ENCODE measurements at places on chromosomes 16 and 17.

GRCh38 chr17:60345233-60345632 lies 46.7 kb downstream of the USP32 start:
- no peak for DNase-seq

DNA sequence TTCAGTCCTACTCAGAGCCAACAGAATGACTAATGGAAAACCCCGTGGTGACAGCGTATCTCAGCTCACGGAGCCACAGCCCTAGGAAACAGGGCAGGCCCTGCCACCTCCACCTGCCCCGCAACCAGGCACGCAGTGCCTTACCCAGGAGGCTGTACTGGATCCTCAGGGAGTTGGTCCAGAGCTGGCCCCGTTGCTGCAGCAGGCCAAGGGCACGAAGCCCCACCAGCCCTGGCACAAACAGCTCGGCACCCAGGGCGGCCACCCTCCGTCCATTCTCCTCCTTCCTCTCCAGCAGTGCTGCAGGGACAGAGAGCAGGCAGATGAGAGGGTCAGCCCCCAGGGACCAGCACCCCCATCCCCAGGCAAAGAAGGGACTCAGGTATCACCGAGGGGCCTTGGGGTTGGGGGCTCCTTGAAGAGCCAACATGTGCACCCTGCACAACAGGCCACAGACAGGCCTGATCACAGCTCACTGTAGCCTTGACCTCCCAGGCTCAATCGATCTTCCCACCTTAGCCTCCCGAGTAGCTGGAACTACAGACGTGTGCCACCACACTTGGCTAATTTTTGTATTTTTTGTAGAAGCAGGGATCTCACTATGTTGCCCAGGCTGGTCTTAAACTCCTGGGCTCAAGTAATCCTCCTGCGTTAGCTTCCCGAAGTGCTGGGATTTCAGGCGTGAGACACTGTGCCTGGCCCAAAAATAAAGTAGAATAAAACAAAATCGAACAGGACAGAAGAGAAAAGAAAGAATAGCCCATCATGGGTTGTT lies 115.7 kb downstream of the RMI2 start:
- DNase-seq, result no peak

- no peak for DNase-seq
These were observed 106.8 kb downstream of the CCDC182 start for GRCh38 chr17:57638284-57638683.

GRCh38 chr17:73820686-73821448 lies 176.6 kb upstream of the SDK2 start:
- no peak for DNase-seq

DNA sequence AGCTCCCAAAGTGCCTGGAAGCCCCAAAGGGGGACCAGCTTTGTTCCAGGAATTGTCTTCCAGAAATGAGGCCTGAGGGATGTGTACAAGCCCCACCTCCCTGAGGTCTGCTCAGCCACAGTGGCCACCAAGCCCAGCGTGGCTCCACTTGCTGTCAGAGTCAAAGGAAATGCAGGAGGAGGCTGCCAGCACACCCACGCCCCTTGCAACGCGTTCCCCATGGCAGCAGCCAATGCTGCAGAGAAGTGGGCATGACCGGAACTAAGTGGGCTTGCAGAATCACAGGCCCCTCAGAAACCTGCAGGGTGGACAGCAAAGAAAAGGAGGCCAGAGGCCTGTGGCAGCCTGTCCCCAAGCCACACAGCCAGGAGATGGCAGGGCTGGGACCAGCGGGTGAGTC lies 320.8 kb downstream of the FOXL1 start:
- no peak for DNase-seq

DNA sequence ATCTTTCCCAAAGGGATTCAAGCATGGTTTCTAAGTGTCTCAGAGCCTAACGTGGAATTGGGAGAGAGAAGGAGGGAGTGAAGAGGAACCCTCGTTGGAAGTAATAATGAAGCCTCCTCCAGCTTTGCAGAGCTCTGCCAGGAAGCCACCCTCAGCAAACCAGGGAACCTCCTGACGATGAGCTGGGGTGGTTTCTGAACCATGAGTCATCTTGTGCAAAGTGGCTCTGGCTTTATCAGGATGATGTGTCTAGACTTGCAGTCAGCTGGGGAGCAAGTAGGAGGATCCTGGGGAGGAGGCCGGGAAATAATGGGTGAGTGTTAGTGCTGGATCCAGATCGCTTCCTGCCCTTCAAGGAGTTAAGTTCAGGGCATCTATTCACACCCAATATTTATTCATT lies 191.7 kb upstream of the RBFOX1 start:
- no peak for DNase-seq

DNA sequence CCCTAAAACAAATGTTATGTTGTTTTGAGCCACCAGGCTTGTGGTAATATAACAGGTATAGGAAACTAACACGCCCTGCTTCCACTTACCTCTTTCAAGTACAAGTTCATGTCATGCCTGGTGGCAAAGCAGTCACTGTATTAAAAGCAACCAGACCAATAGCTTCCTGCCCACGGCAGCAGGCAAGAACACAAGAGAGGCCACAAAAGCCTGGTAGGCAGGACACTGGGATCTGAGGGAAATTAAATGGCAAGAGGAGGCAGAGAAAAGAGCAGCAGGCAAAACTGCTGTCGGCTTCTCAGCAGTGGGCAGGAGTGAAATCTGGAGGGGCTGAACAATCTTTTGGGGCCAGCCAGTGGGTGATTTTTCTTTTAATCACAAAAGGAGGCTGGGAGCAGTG lies 2.2 kb downstream of the CYTH1 start:
- DNase-seq, result no peak

GRCh38 chr16:48409839-48410632 lies 24.8 kb upstream of the SIAH1 start:
- DNase-seq, result no peak

GRCh38 chr17:76550712-76551615 lies 11.1 kb downstream of the PRCD start:
- peak; percentile 75 for DNase-seq

DNA sequence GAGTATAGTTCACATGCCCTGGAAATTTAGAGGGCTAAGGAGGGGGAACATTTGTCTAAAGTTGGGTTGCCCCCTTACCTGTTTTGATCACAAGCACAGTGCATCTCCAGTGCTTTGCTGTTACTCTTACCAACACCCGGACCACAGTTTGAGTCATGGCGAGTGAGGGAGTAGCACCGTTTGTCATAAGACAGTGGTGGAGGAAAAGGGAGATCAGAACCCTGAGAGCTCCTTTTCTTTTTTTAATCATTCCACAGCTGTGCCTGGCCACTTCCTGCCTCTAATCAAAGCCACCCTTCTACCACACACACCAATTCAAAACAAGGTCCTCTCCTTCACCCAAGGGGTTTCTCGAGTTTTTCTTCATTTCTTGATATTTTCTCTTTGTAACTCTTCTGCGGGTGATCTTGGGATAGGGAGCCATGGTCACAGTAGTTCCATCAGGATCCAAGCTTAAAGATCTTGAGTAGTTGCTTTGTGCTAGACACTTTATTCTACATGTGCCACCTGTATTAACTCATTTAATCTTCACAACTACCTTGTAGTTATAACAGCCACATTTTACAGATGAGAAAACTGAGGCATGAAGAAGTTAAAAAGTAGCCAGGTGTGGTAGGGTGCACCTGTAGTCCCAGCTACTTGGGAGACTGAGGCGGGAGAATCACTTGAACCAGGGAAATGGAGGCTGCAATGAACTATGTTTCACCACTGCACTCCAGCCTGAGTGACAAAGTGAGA lies 5.0 kb upstream of the MYL4 start:
- no peak for DNase-seq

DNA sequence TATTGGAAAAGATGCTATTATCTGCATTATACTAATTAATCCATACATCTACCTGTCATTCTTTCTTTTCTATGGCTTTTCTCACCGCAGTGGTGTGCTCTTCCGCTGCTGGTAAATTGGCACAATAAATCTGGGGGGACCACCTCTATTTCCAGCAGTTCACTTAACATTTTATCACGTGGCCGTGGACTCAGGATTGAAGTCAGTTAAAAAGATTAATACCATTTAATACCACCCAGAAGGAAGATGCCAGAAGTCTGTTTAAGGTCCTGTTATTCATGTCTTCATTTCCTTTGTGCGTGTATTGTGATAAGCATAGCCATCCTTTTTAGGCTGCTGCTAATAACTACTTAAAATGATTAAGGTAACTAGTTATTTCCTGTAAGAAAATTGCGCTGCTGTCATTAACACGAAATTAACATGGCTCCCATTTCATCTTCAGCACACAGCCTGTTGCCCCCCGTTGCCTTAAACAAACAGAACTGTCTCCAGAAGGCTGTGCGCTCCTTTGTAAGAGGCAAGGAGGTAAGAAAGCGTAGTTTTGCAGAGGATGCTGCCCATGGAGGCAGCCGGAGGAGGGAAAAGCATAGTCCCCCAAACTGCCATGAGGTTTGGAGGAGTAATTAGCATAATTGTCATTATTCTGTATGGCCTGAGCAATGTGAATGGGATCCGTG lies 414.4 kb downstream of the UTP18 start:
- no peak for DNase-seq

DNA sequence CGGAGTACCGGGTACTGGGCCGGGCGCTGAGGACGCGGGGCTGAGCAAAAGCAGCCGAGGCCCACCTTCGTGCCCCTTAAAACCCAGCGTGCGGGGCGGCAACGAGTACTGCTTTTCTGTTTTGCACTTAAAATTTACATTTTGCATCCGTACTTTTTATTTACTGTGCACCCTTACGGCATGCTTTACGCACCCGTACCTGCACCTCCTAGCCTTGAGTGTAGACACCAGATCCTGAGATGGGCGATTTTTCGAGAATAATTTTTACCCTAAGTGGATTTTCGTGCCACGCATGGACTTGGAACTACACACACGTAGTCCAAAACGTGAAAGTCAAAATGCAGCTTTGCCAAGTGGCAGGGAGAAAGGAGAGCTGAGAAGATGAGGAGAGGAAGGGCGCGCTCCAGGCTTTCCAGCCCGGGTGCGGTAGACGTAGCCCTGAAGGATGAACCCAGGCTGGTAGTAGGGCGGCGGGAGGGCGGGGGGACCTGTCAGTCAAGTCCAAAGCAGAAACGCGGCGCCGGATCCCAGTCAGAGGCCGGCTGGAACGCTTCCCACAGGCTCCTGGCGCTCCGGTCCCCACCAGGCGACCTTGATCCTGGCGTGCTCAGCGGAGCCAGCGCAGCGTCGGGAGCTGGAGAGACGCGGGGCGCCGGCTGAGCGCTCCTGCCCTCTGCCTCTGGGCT lies 1.2 kb upstream of the CBLN1 start:
- no peak for DNase-seq
